ENCODE measurements at places on chromosomes 7 and 10.

DNA sequence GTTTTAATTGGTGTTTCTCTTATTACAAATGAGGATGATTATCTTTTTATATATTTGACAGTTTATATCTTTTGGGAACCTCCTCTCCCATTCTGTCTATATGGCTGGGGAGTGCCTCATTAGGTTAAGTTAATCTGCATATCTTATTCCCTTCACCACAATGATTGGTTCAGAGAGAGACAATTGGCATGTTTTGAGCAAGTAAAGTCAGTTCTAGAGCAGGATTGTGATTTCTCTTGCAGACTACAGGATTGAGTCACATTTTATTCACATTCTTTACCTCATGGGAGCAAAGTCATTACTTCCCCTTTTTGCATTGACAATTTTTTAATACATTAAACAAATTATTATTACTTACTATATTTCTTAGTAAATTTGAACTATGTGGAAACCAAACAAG, 345.6 kb downstream of the MDFIC start:
- no peak for DNase-seq

- DNase-seq, result no peak
Observed at GRCh38 chr10:70417568-70417967, 13.6 kb downstream of the EIF4EBP2 start.

GRCh38 chr7:33903791-33904680, 1.3 kb upstream of the BMPER start:
- DNase-seq, result no peak

- DNase-seq, result no peak
Observed at GRCh38 chr10:124624895-124625294, 119.3 kb downstream of the FAM53B start.

DNA sequence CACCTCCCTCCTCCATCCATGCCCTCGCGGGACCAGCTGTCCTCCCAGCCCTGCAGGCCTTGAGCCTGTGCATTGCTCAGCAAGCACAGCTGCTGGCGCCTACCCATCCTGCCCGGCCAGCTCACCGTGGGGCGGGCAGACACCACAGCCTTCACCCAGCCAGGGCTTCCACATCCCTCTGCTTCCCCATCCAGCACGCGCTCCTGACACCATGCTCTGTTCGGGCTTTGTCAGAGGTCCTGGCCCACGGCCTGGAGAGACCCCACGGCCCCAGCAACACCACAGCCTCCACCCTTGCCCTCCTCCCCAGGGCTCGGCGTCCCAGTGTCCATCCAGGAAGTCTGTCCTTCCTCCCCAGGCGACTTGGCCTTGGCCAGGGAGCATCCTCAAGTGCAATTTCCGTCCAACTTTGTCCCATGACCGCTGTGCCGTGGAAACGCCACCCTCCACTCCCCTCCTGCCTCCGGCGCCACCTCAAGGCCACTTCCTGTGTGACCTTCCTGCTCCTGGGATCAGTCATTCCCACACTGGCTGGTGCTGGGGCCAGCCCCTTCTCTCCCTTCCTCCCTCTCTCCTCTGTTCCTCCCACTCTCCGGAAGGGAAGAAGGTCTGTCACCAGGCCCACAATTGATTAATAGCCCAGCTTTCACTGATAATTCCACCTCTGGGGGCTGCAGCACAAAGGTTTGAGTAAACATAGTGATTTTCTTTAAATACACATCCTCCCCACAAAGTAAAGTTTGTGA, 71.5 kb upstream of the SMNDC1 start:
- no peak for DNase-seq
